ENCODE measurements at places on chromosomes 2 and 18.

- DNase-seq, result no peak
These were observed 87.1 kb downstream of the TNS1 start for GRCh38 chr2:217915706-217916105.

DNA sequence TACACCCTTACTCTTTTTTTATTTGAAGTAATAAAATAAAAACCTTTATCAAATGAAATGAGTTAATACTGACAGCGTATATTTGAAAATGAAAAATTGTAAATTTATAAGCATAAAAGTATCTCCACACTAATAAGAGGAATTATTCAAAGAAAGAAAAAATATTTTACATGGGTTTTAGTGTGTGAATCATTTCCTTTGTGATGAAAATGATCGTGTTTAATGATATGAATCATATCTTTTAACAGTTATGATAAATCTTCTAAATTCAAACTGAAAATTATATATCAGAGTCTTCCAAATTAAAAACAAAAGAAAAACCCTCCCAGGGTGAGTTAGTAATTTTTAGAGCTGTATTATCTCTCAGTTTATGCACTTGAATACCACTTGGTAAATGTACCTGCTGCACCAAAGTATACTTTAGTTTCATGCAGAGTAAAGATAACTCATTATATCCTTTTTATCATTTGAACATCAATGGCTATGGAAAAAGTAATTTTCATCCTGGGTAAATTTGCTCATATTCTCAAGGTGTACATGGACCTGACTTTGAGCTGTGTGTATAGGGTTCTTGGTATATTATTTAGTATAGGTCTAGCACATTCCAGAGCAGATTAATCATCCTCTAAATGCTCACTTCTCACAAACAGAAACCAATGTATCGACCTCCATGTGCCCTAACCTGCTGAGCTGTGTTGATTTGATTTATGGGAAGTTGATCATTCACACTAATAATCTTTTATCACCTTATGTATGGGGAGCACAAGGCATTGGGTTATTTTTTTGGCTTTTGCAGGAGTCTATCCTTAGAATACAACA is 98.7 kb upstream of the VWC2L start:
- DNase-seq, result peak; percentile 17

GRCh38 chr2:126858013-126858412 is 40.7 kb upstream of the TEX51 start:
- no peak for DNase-seq

DNA sequence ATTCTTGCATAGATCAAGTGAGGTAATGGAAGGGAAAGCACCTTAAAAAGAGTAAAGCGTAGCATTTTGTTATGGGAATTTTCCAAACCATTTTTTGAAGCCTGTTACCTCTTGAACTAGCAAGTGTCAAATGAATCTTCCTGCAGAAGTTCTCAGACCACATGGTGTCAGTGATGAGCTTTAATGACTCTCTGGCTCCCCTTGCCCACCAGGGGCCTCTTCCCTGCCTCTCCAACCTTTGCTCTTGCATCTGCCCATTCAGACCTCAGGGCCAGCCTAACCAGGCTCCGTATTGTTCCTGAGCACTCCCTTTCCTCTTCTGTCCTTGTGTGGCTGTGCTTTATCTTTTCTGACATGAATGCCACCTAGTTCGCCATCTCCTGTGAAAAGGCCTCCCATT is 155.9 kb downstream of the DIS3L2 start:
- no peak for DNase-seq

DNA sequence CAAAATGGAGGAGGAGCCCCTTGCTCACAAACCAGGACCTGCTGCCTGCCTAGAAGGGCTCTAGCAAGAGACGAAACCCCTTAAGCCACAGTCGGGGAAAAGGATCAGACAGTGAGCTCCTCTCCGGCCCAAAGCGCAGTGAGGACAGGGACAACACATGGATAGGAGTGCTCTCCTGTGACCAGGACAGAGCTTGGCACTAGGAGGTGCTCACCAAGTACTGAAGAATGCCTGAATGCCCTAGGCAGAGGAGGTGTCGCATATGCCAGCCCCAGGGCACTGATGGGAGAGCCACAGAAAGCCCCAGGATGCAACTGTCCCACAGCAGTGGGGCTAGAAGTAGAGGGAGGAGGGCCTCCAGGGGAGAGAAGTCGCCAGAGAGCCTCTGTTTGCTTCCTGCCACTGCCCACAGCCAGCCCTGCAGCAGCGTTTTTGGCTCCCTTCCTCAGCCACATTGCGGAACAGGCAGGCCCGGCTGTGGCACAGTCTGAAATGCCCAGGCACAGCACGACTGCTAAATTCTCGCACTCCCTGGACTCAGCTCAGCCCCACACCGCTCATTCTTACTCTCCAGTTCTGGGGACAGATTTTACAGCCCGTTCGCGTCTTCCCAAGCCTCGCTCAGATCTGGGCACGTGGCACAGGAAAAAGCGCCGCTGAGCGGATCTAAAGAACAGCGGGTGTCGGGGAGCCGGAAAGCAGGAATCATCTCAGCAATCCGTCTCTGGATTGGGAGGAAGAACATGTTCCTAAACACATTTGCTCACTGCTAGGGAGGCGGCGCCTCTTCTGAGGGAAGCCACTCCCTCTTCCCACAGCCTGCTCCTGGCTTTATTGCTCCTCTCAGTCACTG is 98.7 kb upstream of the POU3F3 start:
- DNase-seq, result no peak

GRCh38 chr2:112923967-112924338 is 13.0 kb downstream of the IL37 start:
- no peak for DNase-seq

DNA sequence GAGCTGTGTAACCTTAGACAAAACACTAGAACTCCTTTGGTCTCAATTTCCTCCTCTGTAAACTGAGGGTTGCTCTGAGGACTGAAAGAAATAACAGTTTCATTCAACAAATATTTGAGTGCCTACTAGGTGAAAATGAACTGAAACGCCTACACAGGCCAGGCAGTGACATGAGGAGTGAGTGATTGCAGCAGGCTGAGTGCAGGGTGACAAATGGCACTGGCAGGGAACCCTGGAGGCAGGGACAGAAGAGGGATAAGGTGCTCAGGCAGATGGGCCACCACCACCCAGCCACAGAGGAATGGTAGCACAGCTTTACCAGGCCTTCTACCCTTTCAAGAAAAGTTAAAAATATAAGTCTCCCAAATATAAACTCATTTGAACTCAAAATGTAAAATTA is 11.5 kb upstream of the RNU4ATAC start:
- DNase-seq, result no peak

DNA sequence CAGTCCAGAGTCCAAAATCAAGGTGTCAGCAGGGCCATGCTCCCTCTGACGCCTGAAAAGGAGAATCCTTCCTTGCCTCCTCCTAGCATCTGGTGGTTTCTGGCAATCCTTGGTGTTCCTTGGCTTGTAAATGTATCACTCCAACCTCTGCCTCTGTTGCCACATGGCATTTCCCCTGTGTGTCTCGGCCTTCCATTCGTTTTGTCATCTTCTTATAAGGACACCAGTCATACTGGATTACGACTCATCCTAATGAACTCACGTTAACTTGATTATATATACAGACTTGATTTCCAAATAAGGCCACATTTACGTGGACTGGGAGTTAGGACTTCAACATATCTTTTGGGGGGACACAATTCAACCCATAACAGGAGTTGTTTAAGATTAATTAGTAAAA is 15.8 kb downstream of the PMAIP1 start:
- DNase-seq, result peak; percentile 46

GRCh38 chr2:240935103-240935876 is 29.2 kb downstream of the CROCC2 start:
- no peak for DNase-seq

DNA sequence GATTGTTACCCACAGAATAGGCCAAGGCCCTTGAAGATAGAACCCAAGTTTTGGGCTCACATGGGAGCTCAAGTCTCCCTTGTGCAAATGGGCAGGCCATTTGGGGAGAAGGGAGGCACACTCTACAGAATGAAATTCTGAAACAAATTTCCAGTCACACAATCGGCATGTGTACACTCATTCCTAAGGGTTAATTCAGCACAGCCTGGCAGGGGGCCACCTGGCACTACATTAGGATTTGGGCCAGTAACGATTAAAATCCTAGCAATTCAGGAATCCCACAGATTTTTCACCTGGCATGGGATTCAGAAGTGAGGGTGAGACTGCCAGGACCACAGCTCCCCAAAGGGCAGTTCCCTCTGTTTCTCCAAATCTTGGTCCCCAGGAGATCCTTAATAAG is 46.4 kb downstream of the BMP10 start:
- DNase-seq, result peak; percentile 81

DNA sequence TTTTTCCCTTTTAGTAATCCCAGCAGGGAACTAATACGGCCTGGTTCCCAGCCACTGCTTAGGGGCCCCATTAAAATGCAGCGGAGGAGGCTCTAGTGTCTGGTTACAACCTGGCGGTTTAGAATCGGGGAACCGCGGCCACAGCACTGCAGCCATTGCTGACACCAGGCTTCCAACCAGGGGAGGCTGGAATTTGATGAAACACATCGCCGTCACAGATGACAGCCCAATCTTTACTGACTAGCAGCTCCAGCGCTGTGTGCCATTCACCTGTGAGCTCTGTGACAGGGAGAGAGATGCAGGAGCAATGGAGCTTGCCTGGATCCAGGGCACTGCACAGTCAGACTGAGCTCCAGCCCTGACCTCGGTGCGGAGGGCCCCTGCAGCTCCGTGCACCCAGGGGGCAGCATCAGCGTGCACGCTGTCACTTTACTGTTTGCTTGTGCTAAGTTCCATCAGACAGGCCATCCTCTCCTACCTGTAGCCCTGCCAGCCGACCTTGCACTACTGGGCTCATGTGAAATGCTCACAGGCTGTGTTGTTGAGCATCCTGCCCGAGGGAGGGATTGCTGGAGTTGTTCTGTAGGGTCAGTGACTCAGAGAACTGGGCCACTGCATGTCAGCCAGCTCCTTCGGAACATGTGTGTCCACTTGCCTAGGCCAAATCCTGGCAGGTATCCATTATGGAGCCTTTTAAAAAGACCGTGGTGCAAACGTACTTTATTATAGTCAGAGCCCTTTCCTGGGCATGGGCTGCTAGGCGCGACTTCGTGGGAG is 203.5 kb downstream of the SEPTIN10 start:
- DNase-seq, result peak; percentile 35

DNA sequence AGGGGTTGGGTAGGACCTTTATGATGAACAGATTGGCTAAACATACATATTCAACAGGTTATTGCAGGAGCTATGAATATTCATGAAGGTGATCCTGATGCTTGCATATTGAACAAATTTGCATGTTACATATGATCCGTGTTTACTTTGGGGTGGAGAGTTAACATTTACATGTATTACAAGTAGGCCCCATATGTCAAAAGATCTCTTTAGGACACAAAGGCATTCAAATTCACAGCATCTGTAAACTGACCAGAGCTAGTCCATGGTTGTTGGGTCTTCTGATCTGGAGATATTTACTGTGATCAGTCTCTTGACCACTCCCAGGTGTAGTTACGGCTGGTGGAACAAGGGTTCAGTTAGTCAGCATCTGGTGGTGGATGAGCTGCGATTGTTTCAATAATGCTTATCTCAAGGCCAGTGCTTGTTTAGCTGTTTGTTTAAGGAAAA is 80.4 kb downstream of the PMAIP1 start:
- no peak for DNase-seq

DNA sequence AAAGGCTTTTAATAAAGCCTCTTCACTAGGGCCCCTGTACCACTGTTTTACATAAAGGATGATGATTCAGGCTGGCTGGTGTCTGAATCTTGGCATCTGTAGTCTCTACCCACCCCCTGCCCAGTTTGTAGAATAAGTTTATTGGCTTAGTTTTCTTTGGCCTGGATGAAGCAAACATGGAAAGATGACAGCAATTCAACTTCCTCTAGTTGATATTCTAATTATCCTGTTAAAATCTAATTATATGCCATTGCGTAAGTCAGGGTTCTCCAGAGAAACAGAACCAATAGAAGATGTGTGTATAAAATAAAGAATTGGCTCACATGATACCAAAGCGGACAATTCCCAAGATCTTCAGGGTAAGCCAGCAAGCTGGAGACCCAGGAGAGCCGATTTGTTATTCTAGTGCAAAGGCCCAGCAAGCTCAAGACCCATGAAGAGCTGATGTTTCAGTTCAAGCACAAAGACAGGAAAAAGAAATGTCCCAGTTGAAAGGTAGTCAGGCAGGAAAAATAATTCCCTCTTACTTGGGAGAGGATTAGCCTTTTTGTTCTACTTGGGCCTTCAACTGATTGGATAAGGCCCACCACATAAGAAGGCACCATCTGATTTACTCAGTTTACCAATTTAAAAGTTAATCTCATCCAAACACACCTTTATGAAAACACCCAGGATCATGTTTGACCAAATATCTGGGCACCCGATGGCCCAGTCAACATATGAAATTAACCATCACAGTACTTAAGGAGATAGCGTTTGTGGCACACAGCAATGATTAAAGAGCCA is 82.6 kb upstream of the LYPD1 start:
- no peak for DNase-seq

GRCh38 chr2:160820691-160821090 is 327.1 kb upstream of the RBMS1 start:
- no peak for DNase-seq

GRCh38 chr18:27608742-27609141 is 423.6 kb upstream of the CHST9 start:
- DNase-seq, result no peak

DNA sequence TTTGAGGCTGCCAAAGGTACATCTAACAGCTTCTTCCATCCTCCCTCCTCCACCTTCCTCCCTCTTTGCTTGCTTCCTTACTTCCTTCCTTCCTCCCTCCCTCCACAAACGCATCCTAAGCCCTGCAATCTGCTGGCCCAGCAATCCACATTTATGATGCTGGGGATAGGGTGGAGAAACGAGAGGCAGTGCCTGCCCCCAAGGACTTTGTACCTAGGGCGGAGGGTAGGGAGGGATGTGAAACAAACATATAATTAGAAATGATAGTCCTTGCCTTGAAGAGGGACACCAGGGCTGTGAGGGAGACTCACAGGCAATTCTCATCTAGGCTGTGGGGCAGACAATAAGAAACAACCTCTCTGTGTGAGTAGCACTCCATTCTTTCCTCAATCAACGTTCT is 188.3 kb downstream of the ANKRD30B start:
- no peak for DNase-seq

DNA sequence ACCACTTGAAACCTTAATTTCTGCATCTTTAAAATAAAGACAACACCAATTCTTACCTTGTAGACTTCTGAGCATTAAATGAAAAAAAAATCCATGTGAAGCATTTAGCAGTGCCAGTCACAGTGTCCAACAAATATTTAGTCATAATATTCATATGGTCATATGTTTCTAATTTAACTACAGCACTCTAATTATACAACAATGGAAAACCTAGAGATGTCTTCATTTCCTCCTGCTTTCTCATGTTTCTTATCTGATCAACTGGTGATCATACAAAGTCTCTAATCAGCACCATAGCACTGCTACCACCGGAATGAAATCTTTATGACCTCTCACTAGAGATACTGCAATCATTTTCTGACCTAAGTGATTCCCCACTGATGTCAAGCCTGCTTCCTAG is 10.2 kb upstream of the SCN3A start:
- DNase-seq, result no peak

- no peak for DNase-seq
These were observed 16.7 kb upstream of the TXNDC2 start for GRCh38 chr18:9868857-9869714.

GRCh38 chr2:111249806-111250205 is 129.1 kb downstream of the BCL2L11 start:
- no peak for DNase-seq

GRCh38 chr2:207166349-207167098 is 776 bp upstream of the KLF7 start:
- DNase-seq, result peak; percentile 86

GRCh38 chr18:52343731-52344340 is 3.8 kb downstream of the DCC start:
- DNase-seq, result no peak

- DNase-seq, result no peak
These were observed 253.1 kb upstream of the PXDN start for GRCh38 chr2:1997409-1997808.

- no peak for DNase-seq
These were observed 155.8 kb upstream of the LRP1B start for GRCh38 chr2:142286618-142287017.
